ENCODE measurements at places on chromosomes 5 and 9. TPM values are rescaled to one million over a fixed set of nuclear protein-coding genes. Genes with fewer than 3 reads are reported as not detected.
A peak's percentile ranks its signal among the peaks of the same experiment; 100 is the strongest.

DNA sequence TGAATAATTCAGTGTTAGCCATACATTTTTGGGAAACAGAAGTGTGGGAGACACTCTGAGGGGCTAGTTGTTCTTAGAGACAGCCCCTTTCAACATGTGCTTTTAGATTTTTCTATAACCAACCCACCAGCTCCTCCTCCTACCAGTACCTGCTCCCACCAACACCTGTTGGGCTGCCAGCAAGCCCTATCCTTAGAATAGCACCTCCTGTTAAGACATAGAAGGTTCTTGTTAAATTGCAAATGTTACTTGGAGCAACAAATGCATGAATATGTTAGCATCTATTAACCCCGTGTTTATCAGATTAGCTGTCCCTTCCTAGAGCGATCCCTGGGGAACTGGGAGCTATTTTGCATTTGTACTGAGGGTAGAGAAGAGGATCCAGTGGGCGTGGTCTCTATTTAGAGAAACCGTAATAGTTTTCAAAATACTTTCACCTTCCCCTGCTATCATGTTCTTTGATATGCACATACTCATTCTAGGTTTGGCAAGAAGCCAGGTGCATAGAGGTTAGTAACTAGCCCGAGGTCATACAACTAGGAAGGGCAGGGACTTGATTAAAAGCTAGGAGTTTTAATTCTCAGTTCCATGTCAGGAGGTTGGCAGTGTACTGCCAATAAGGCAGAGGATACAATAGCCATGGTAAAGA lies 334.4 kb downstream of the KCTD16 start:
- no peak overlapping the region for H3K4me3 ChIP-seq
- no peak overlapping the region for H3K27ac ChIP-seq
- no peaks in the 10 kb centered on the region for H3K4me1 ChIP-seq

- H3K27ac ChIP-seq: no peak overlapping the region
- H3K27me3 ChIP-seq: no peaks in the 10 kb centered on the region
- no peaks in the 10 kb centered on the region for H3K36me3 ChIP-seq
- no peaks in the 10 kb centered on the region for H3K4me1 ChIP-seq
- H3K4me3 ChIP-seq: no peak overlapping the region
These were observed 123.5 kb downstream of the RASEF start for GRCh38 chr9:82939451-82939850.

DNA sequence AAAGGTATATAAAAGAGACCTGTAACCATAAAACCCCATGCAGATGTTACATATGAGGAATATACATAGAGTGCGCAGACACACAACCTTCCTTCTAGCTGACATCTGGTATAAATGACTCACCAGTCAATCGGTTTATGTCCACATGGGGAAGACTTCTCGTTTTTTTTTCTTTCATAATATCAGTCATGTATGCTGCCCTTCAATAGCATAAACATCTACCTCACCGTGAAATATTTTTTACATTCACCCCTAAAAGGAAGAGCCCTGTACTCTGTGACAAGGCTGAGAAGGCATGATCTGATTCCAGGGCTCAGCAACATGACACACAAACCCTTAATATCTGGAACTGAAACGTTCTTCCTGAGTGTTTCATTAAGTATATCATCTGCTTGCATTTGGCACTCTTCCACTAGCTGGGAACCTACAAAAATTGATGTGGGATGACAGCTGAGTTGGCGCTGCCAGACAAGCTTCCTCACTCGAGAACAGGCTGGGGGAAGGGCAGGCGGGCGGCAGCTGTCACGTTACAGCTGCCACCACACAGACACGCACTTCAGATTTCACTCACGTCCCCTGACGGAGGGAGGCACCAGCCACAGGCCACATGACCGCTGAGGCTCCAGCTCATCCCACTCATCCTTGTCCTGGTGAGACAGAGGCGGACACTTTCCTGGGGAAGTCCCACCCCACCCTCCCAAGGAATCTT lies 74.2 kb downstream of the SHB start:
- no peak overlapping the region for H3K4me3 ChIP-seq
- peaks cover 7% of the 10 kb centered on the region for H3K27me3 ChIP-seq
- peaks cover 11% of the 10 kb centered on the region for H3K4me1 ChIP-seq
- peak; percentile 75 for DNase-seq
- H3K36me3 ChIP-seq: no peaks in the 10 kb centered on the region
- peak overlapping the region; percentile 59 for H3K27ac ChIP-seq

DNA sequence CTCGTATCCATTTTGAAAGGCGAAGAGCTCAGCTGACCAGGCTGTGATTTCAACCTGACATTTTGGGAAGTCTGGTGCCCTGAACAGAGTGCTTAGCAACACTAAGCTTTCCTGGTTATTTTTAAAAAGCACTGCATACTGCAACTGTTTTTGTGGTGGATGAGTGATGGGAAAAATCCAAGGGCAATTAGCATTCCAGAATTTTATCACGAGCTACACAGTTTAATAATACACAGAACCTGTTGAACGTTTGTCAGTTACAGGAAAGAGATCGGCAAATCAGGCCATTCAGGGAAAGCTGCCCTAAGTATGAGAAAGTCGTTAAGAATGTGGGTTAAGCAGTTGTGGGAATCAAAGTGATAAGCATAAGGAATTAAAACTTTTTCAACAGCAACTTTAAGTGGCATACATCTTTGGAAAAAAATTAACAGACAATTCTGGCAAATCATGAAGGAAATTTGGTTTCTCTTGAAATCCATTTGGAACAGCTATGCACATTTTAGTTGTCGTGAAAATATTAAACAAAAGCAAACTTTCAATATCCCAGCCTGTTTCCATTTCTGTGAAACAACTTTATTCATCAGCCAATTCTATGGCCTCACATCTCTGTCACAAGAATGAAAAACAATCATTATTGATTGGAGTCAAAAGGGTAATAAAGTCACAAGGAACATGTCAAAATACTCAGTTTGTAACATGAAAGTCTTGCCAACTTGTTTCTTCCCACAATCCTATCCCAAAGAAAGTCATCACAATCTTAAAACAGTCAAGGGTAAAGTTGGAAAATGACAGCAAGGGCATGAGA lies 25.7 kb downstream of the PUM3 start:
- no peaks in the 10 kb centered on the region for H3K27me3 ChIP-seq
- peaks cover 10% of the 10 kb centered on the region for H3K4me1 ChIP-seq
- no peak for DNase-seq

Gene PRSS3
- total RNA-seq: not detected

GRCh38 chr5:169152946-169153345 lies 148.0 kb downstream of the SLIT3 start:
- H3K36me3 ChIP-seq: no peaks in the 10 kb centered on the region
- DNase-seq: no peak
- H3K27ac ChIP-seq: no peak overlapping the region
- H3K27me3 ChIP-seq: peaks cover 3% of the 10 kb centered on the region
- H3K4me1 ChIP-seq: no peaks in the 10 kb centered on the region

Gene AFAP1L1
- not detected for total RNA-seq

- H3K36me3 ChIP-seq: no peaks in the 10 kb centered on the region
- no peak overlapping the region for H3K4me3 ChIP-seq
- H3K4me1 ChIP-seq: no peaks in the 10 kb centered on the region
- no peak overlapping the region for H3K27ac ChIP-seq
- H3K27me3 ChIP-seq: peaks cover 10% of the 10 kb centered on the region
- DNase-seq: no peak
These were observed 167.2 kb downstream of the CFAP90 start for GRCh38 chr5:7683753-7684152.

DNA sequence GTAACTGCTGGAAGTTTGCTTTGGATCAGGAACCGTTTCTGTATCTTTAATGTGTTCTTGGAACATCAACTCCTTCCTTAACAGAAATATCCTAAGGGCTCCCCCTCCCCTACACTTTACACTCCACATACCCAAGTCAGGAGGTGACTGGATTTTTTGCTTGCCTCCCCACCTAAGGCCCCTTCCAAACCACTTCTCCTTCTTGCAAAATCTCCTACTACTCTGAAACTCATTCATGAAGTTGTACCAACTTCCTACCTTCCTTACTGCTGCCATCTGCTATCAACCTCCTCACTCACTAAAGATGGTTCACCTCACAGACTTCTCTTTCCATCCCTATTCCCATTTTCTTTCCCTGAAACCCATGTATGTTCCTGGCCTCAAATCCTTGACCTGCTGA lies 16.1 kb downstream of the TXN start:
- DNase-seq: no peak
- peaks cover 20% of the 10 kb centered on the region for H3K36me3 ChIP-seq
- H3K4me1 ChIP-seq: no peaks in the 10 kb centered on the region

- H3K4me1 ChIP-seq: peaks cover 19% of the 10 kb centered on the region
- H3K27me3 ChIP-seq: no peaks in the 10 kb centered on the region
- H3K36me3 ChIP-seq: no peaks in the 10 kb centered on the region
These were observed 85.9 kb upstream of the PARP8 start for GRCh38 chr5:50580506-50580905.

Gene DTWD2
- 2.8 TPM for total RNA-seq

DNA sequence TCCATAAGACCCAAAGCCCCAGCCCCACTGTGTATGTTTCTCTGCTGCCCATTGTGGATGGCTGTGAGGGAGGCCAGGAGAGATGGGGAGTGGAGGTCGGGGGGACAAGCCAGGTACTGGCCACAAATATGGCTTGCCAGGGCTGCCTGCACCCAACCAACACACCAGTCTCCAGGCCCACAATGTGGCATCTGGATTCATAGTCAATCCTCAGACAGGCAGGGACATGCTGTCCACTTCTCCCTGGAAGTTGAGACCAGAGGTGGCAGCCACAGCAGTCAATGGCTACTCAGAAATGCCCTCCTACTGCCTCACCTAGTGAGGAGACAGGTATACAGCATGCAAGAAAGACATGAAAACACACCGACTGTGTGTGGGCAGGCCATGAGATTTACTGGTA lies 61.2 kb upstream of the SLC25A51 start:
- H3K4me3 ChIP-seq: no peak overlapping the region
- no peaks in the 10 kb centered on the region for H3K27me3 ChIP-seq
- H3K36me3 ChIP-seq: no peaks in the 10 kb centered on the region
- peaks cover 17% of the 10 kb centered on the region for H3K4me1 ChIP-seq
- no peak for DNase-seq
- no peak overlapping the region for H3K27ac ChIP-seq

Gene CCL27
- 0.80 TPM for total RNA-seq

Gene PCDHGB2
- total RNA-seq: 0.10 TPM

DNA sequence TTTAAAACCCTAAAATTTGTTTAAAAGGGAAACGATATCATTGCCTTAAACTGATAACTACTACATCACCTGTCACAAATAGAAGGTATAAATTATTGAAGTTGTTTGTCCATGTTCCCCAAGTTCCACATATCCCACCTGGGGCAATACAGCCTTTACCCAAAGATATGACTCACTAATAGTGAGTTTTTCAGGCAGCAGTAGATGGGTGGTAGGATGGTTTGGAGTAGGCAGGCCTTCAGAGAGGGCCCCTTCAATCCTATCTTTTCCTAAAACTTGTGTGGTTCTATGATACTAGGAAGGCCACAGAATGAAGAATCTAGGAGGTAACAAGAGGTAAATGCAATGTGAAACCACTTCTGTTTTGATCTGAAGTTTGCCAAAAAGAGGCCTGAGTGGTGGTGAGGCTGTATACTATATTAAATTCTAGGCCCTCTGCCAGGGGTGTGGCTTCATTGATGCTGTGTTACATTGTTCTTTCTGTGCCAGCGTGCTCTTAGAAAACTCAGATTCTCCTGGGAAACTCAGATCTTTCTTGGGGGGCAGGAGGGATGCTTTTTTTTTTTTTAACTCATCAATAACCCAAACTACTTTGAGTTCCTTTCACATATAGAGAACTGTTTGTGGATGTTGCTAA lies 7.2 kb downstream of the CYSTM1 start:
- no peak overlapping the region for H3K27ac ChIP-seq
- H3K4me3 ChIP-seq: no peak overlapping the region
- H3K36me3 ChIP-seq: no peaks in the 10 kb centered on the region
- H3K27me3 ChIP-seq: no peaks in the 10 kb centered on the region

GRCh38 chr5:121695307-121695706 lies 156.4 kb upstream of the FTMT start:
- H3K27ac ChIP-seq: no peak overlapping the region
- DNase-seq: no peak
- no peaks in the 10 kb centered on the region for H3K27me3 ChIP-seq
- no peaks in the 10 kb centered on the region for H3K36me3 ChIP-seq
- H3K4me1 ChIP-seq: no peaks in the 10 kb centered on the region

Data from activated CD4-positive, alpha-beta memory T cell treated with anti-CD3 and anti-CD28 coated beads for 36 hours (primary cell).